ENCODE measurements at places on chromosomes 5 and 9. TPM values are rescaled to one million over a fixed set of nuclear protein-coding genes. Genes with fewer than 3 reads are reported as not detected.

The MZB1 gene
- total RNA-seq = not detected

The SPATA31A3 gene
- total RNA-seq = not detected

The SLC38A9 gene
- 20.7 TPM for total RNA-seq

The MPDZ gene
- 62.9 TPM for total RNA-seq

The ADRA1B gene
- total RNA-seq = 0.36 TPM

The BTNL3 gene
- total RNA-seq = not detected

All from sigmoid colon (tissue), 7 donors.